Epithelial cell of proximal tubule (primary cell): ENCODE measurements at places on chromosomes 13 and 19. TPM values are rescaled to one million over a fixed set of nuclear protein-coding genes. Genes with fewer than 3 reads are reported as not detected.

DNA sequence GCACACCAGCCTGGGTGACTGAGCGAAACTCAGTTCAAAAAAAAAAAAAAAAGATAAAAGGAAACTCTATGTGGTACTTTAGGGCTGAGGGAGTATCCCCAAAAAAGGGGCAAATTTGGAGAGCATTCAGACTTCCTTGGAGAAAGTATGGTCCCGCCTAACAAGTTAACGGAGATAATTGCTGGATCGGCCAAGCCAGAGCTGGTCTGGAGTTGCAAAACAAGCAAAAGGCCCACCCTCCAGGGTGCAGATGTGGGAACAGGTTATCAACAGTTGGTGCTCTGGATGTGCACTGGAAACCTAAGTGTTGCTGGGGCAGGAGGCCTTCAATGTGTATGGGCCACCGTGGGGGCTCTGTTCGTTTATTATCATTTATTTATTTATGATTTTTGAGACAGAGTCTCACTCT lies 2.8 kb downstream of the IQCN start:
- no peak for DNase-seq

GRCh38 chr13:70432276-70432805 lies 324.1 kb upstream of the KLHL1 start:
- DNase-seq: no peak

DNA sequence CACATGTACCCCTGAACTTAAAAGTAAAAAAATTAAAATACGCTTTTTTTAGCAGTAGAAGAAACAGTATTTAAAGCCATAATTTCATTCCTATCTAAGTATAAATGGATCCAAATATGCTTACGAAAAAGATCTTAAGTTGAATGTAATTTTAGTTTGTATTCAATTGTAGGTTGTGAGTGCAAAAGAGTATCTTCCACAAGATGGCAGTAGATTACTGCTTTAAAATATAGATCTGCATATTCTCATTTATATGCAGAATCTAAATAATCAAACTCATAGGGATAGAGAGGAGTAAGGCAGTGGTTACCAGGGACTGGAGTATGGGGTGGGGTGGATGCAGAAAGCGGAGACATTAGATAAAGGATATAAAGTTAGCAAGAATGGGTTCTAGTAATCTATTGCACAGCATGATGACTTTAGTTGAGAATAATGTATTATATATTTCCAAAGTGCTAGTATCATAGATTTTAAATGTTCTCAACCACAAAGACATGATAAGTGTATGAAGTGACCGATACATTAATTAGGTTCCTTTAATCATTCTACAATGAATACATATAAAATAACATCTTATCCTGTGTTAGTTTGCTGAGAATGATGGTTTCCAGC lies 14.2 kb downstream of the OR7A17 start:
- DNase-seq: no peak

DNA sequence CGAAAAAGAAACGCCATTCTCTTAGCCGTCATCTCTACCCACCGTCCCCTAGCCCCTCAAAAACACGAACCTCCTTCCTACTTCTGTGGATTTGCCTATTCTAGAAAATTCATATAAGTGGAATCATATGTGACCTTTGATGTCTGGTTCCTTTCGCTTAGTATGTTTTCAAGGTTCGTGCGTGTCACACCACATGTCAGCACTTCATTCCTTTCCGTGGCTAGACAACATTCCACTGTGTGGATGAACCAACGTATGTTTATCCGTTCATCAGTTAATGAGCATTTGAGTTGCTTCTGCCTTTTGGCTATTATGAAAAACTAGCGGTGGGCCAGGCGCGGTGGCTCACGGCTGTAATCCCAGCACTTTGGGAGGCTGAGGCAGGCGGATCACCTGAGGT lies 14.0 kb upstream of the PPP1R12C start:
- no peak for DNase-seq

DNA sequence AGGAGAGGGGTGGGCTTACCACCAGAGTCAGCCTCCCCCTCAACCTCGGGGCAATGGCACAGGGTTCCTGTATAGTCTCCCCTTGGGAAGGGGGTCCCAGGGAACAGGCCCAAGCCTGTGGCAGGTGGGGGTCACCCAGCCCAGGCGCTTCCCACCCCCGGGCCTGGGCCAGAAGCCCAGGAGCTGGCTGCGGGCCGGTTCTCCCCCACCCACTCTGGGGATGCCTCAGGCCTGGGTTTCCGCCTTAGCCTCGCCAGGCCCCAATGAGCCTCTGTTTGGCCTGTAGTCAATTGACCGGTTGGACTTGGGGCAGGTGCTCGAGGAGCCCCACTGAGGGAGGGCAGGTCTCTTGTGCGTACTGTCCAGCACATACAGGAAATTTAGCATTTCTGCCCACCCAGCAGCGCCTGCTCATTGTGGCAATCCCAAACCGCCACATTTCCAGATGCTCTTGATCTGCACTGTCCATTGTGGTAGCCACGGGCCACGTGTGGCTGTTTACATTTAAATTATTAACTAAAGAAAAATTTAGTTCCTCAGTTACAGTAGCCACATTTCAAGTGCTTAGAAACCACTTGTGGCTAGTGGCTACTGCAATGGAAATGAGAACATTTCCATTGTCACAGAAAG lies 9.9 kb downstream of the LYL1 start:
- DNase-seq: no peak

DNA sequence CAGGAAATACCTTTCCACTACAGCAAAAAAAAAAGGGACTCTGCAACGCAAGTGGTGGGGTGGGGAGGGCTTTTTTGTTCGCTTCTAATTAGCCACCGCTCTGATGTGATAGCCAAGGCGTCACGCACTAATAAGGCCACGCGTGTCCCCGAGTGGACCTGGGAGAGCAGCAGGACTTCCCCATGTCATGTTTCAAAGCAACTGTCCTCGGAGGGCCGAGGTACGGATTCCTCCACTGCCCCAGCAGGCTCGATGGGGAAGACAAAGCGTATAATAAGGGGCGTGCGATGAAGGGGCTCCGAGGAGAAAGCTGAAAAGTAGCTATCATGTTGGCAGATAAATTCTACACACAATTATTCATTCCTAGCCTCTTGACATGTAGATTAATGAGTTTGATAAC lies 179.7 kb upstream of the ZNF507 start:
- DNase-seq: no peak

GRCh38 chr13:95440441-95441088 lies 112.0 kb upstream of the CLDN10 start:
- no peak for DNase-seq

- no peak for DNase-seq
Measured at GRCh38 chr19:10654610-10655456, 687 bp downstream of the ILF3 start.

The OXGR1 gene
- total RNA-seq: 0.36 TPM in 1 of 2 replicates, not detected in the other

The METTL21C gene
- total RNA-seq: not detected in 2 replicates

The FARSA gene
- total RNA-seq: 89.1 and 101 TPM in 2 replicates
